ENCODE measurements at places on chromosomes 7 and 10. TPM values are rescaled to one million over a fixed set of nuclear protein-coding genes. Genes with fewer than 3 reads are reported as not detected.

Gene NODAL
- not detected for total RNA-seq

GRCh38 chr10:22683140-22683389 lies 31.3 kb downstream of the PIP4K2A start:
- no peaks in the 10 kb centered on the region for H3K36me3 ChIP-seq
- DNase-seq = peak; percentile 8
- H3K27ac ChIP-seq = no peak overlapping the region
- H3K4me3 ChIP-seq = no peak overlapping the region

Gene NKX1-2
- not detected for total RNA-seq

DNA sequence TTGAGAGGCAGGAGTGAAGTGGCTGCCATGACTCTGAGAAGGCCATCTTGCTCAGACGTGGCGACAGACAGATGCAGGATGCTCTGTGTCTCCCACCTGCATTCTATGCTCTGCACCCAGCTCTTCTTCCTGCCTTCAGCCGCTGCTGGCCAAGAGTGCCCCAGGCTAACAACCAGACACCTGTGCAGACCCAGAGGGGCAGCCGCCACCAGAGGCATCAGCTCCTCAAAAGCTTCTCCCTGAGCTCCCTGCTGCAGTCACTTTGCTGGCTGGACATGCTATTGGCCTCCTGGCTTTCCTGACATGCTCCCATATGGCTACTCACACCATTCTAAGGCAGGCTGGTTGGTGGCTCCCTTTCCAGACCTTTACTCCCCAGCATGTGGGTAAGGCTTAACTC lies 70.6 kb upstream of the GRB10 start:
- no peak overlapping the region for H3K4me3 ChIP-seq
- no peak overlapping the region for H3K27ac ChIP-seq
- peaks cover 10% of the 10 kb centered on the region for H3K27me3 ChIP-seq
- H3K4me1 ChIP-seq = no peaks in the 10 kb centered on the region
- no peak for DNase-seq
- no peaks in the 10 kb centered on the region for H3K36me3 ChIP-seq

DNA sequence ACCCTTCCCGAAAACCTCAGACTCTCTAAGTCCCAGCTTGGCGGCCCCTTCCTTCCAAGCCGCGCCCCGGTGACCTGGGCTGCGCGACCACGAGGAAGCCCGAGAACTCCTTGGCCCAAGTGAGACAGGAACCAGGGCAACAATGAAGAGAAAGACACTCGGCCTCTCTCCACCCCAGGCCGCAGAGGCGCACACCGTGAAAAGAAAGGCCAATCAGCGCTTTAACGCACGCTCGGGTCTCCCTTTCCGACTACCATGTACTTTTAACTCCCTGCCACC lies 166.4 kb upstream of the PPP1R3A start:
- no peak for DNase-seq
- peak overlapping the region; percentile 77 for H3K4me3 ChIP-seq
- H3K27ac ChIP-seq = peak overlapping the region; percentile 43
- H3K4me1 ChIP-seq = no peaks in the 10 kb centered on the region
- H3K27me3 ChIP-seq = peaks cover 27% of the 10 kb centered on the region

DNA sequence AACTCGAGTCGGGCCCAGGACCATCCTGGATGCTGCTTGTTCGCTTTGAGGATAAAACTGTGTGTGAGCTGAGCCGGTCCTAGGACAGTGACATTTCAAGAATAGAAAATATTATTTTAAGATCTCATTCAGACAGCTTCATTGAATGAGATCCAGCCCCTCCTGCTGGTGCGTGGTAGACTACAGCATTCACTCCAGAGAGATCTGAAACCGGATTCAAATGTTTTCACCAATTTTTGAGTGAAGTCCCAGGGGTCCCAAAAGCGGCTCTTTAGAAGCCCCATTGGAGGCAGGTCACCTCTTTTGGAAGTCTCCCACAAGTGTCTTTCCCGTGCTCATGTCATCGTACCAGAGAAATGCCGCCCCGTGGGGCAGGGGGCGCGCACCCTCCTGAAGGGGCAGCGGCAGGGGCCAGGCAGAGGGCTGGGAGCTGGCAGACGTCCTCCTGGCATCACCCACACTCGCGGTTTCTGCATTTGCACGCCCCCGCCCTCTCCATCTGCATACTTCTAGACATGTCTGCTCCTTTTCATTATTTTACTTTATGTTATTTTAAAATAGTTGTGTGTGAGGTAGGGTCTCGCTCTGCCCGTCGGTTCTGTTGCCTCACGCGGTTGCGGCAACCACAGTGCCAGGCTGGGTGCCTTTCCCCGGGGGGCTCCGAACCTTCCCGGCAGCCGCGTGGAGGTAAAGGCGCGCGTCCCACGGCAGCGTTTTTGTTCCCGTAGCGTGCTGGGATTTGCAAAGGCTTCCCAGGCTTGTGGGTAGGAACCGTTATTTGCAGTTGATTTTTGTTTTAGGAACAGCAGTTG lies 52.3 kb upstream of the DPYSL4 start:
- H3K36me3 ChIP-seq = no peaks in the 10 kb centered on the region
- H3K27ac ChIP-seq = no peak overlapping the region
- H3K4me3 ChIP-seq = no peak overlapping the region
- H3K27me3 ChIP-seq = no peaks in the 10 kb centered on the region
- no peaks in the 10 kb centered on the region for H3K4me1 ChIP-seq

Gene KAZALD1
- 14.4 TPM for total RNA-seq

Gene ZNF365
- total RNA-seq = 5.8 TPM
